ENCODE measurements at places on chromosomes 16 and 17.

GRCh38 chr17:65604070-65604469 lies 42.6 kb upstream of the AXIN2 start:
- DNase-seq = no peak

DNA sequence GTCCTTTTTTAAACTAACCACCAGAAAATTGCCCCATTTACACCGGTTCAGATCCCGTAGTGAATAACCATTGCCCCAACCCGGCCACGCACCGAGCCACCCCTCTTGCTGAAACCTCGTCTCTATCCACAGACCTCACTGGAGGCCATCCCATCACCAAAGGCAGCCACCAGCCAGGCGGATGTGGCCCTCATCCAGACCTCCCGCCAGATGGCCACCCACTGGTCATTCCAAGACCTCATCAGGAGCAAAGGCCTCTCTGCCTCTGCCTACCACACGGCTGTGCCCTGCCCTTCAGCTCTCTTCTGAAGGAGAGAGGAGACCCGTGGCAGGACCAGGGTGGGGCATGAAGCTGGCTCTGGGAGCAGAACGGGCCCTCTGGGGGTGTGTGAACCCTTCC lies 38.2 kb upstream of the CDH5 start:
- DNase-seq = no peak

- no peak for DNase-seq
These were observed 405 bp upstream of the CBLN1 start for GRCh38 chr16:49281843-49282642.

- DNase-seq = no peak
These were observed 4.8 kb upstream of the CD300A start for GRCh38 chr17:74461611-74462010.

DNA sequence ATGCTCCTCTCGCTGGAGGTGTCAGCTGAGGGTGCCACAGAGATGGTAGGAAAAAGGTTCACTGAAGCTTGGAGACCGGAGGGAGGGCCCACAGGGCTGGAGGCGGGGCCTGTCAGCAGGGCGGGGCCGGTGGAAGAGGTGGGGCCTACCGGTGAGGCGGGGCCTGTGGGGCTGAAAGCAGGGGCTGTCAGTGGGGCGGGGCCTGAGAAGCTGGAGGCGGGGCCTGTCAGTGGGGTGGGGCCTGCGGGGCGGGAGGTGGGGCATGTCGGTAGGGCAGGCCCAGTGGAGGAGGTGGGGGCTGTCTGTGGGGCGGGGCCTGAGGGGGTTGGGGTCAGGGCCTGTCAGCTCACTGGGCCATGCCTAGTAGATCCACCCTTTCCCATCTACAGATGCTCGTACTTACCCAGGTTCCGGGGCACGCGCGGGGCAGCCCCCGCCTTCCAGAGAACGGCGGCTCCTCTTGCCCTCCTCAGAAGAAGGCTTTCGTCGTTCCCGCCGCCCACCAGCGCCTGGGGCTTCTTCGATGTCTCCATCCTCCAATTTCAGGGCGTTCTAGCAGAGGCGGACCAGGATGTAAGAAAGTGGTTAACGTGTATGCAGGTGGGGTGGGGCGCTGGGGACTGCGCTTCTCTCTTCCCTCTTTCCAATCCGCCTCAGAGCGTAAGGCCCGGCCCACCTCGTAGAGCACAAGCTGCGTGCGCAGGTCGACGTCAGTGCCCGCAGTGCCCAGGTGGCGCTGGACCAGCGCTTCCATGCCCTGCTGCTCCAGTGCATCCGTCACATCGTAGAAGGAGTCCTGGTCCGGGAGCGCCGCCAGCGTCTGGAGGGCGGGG lies 9.8 kb downstream of the TMEM208 start:
- no peak for DNase-seq

DNA sequence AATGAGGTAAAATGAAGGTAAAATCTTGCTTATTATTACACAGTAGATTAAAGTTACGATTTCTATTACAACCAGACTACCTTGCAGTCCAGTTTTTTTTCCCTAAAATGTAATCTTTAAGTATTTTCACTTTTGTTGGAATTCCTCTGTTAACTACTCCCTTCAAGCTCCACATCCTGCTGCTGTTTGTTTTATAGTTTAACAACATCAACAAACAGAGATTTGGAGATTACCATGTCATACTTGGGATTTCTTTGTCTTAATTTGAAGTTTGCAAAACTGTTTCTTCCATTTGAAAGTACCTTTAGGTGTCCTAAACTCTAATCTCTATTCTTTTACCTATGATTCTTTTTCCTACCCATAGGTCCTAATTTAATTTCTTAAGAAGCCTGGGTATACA lies 83.3 kb downstream of the ABHD15 start:
- DNase-seq = no peak

- DNase-seq = no peak
These were observed 43.4 kb upstream of the PRSS54 start for GRCh38 chr16:58338205-58338604.

DNA sequence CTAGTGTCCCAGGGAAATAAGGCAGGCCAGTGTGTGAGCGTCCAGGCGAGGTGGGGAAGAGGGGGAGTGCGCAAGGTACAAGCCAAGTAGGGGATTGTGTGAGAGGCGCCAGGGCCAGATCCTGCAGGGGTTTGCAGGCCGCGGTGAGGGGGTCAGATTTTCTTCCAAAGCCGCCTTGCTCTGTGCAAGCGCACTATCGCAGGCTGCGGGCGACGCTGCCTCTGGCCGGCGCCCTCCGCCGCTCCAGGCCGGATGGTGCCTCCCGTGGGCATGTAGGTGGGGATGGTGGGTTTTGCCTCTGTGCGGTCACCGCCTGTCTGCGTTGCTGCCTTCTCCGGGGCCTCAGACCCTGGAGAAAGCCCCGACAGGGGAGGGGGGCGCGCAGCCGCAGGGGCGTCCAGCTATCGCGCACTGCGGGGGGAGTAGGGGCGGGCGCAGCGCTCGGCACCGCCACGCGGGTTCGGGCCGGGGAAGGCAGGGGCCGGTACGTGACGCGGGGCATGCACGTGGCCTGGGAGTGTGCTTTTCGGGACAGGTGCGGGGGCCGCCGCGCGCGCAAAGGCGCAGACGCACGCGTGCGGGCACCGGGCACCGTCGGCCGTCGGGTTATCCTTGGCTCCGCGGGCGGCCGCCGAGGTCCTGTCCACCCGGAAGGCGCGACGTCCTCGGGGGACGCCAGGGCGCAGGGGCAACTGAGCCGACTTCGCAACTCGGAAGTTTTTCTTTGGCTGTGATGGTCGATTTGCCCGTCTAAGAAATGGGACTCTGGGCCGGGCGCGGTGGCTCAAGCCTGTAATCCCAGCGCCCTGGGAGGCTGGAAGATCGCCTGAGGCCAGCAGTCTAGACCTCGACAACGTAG lies 1.1 kb upstream of the HAPSTR1 start:
- peak; percentile 12 for DNase-seq

GRCh38 chr16:28883221-28883996 lies 5.1 kb downstream of the ATP2A1 start:
- DNase-seq = no peak

DNA sequence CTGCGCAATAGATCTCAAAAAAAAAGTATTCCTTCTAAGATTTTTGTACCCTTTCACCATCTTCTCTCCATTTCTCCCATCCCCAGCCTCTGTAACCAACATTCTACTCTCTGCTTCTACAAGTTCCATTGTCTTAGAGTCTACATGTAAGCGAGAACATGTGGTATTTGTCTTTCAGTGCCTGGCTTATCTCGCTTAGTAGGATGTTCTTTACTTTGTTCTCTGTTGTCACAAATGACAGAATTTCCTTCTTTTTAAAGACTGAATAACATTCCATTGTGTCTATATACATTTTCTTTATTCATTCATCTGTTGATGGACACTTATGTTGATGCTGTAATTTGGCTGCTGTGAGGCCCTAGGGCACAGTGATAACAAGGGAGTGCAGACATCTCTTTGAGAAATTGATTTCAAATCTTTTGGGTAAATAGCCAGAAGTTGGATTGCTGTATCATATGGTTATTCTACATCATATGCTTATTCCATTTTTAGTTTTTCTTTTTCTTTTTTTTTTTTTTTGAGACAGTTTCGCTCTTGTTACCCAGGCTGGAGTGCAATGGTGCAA lies 37.7 kb upstream of the MYH10 start:
- DNase-seq = no peak

DNA sequence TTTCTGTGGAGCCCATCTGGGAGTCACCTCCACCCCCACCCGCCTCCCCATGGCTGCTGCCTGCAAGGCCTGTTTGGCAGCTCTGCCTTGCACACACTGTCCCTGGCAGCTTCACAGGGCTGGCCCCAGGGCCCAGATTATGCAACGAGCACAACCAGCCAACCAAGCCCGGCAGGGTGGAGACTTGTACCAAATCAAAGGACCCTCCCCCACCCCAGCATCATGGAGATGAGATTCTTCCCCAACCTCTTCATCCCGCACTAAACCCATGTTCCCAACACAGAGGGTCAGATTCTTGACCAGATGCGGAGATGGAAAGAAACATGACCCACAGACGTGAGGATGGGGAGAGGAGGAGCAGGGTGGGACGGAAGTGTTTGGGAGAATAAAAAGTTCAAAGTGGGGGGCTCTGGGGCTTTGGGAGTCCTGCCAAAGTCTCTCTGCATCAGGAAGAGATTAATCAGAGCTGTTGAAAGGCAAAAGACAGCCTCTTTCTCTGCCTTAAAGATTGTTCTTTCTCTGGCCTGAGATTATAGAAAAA lies 3.8 kb downstream of the SMARCD2 start:
- DNase-seq = no peak

DNA sequence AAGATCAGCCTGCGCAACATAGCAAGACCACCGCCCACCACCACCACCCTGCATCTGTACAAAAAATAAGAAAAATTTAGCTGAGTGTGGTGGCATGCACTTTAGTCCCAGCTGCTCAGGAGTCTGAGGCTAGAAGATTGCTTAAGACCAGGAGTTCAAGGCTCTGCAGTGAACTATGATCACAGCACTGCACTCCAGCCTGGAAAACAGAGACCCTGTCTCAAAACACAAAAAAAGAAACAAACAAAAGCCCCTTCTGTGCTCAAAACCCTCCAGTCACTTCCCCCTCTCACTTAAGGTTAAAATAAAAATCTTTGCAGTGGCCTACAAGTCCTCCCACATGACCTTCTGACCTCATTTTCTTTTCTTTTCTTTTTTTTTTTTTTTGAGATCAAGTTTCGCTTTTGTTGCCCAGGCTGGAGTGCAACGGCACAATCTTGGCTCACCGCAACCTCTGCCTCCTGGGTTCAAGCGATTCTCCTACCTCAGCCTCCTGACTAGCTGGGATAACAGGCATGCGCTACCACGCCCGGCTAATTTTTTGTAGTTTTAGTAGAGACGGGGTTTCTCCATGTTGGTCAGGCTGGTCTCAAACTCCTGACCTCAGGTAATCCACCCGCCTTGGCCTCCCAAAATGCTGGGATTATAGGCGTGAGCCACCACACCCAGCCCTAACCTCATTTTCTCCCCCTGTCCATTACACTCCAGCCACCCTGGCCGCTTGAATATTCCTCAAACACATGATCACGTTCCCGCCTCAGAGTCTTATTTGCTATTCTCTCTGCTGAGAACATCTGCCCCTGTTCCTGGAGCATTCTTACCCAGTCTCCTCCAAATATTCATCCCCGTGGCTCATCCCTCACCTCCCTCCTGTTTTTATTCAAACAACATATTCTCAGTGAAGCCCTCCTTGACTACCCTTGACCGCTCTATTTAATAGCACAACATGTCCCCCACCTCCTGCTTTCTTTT lies 126.6 kb upstream of the MED13 start:
- DNase-seq = no peak

GRCh38 chr17:44467108-44467507 lies 36.1 kb downstream of the GPATCH8 start:
- DNase-seq = no peak

DNA sequence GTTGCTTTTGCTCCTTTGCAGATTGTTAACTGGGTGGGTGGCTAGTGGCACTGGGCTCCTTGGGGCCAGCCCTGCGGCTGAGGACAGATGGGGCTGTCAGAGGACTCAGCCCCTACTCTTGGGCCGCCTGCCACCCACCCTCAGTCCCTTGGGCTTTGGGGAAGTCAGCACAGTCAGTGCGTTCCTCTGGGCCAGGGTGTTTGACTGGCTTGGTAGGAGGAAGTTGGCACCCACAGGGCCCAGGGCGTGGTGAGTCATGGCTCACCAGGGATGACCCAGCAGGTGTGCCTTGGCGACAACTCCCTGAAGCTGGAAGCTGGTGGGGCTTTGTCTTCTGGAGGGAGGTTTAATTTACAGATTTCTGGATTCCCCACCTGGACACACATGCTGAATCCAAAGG lies 32.4 kb downstream of the HAPSTR1 start:
- no peak for DNase-seq

- DNase-seq = no peak
These were observed 17.2 kb downstream of the NUBP1 start for GRCh38 chr16:10760858-10761257.

DNA sequence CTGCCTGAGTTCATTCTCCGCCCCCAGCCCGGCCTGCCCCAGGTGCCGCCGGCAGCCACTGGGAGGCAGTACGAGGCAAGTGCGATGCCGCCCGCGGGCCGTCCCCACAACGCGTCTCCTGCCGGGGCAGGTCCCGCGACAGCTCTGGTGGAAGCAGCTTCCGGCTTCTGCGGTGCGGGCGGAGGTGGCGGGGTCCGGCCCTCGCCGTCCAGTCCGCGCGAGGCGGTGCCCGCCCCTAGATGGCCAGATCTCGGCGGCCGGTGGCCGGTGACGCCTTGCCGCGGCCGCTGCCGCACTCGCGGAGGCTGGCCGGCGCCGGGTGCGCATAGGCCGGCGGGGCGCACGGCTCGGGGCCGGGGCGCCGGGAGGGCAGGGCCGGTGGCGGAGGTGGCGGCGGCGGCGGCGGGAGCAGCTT lies 1.8 kb downstream of the GJD3 start:
- peak; percentile 57 for DNase-seq

DNA sequence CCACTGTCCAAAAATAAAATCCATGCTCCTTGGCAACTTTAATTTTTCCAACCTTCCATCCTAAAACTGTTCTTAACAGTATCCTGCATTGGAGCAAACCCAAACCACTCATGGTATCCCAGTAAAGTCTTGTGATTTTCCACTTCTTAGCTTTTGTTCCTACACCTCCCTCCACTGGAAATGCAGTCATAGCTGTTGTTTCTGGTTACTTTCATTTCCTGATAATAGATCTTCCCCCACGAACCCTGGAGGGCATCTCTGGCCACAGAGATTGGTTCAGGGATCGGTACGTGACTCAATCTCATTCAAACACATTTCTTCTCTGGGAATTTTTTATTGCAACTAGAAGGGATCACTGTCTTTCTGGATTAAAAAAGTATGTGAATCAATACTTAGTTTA lies 276.0 kb downstream of the GRIN2A start:
- no peak for DNase-seq
